ENCODE measurements at places on chromosomes 1 and 21.

- DNase-seq = no peak
Observed at GRCh38 chr1:92563457-92564216, 76.9 kb upstream of the GFI1 start.

- no peak for DNase-seq
Observed at GRCh38 chr1:68979891-68980290, 483.0 kb upstream of the DEPDC1 start.

DNA sequence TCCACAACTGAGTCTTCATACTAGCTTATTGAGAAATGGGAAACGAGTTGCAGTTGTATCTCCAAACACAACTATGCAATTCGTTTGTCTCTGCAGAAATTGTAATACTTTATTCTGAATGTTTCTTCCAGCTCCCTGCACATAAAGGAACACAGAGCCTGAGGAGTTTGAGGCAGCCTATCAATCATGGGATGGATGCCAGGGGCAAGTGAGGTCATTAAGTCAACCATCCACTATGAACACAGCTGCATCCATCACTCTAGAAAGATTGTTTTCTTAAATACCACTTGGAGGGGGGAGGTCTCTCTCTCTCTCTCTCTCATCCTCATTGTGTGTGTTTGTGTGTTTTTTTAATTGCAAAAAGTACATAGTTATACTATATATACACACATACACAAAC, 2.9 kb upstream of the PSMB2 start:
- no peak for DNase-seq

DNA sequence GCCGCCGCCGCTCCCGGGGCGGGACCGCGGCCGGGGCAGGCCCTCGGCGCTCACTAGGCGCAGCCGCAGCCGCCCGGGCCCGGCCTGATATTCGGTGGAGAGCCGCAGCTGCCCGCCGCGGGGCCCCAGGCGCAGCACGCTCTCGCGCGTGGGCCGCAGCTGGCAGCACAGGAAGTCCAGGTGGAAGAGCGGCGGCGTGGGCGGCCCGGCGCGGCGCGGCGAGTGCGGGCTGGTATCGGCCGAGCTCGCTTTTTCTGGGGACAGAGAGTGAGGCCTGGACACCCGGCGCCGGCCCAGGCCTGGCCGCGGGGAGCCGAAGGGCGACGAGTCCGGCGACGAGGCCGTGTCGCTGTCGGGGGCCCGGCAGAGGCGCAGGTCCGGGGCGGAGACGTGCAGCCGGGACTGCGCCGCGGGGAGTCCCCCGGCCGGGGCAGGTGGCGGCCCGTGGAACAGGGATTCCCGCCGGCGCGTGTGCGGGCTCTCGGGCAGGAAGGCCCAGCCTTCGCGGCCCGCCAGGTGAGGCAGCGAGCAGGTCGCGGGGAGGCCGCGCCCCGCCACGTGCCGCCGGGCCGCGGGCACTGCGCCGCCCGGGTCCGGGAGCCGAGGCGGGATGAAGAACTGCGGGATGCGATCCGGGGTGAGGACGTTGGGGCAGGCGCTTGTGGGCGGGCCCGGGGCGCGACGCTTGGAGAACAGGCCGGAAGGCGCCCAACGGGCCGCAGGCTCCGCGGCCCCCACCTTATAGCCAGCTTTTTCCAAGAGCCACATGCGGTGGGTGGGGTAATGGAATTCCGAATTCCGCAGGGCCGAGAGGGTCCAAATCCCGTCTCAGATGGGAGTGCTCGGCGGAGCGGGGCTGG, 1.2 kb downstream of the C2CD4D start:
- no peak for DNase-seq

GRCh38 chr21:20026543-20026942, 971.7 kb upstream of the NCAM2 start:
- DNase-seq = no peak

GRCh38 chr1:220791285-220791684, 4.6 kb downstream of the MTARC1 start:
- DNase-seq = no peak

GRCh38 chr1:78091215-78091813, 45.5 kb downstream of the GIPC2 start:
- no peak for DNase-seq

GRCh38 chr1:216306830-216307229, 116.4 kb downstream of the USH2A start:
- DNase-seq = no peak

DNA sequence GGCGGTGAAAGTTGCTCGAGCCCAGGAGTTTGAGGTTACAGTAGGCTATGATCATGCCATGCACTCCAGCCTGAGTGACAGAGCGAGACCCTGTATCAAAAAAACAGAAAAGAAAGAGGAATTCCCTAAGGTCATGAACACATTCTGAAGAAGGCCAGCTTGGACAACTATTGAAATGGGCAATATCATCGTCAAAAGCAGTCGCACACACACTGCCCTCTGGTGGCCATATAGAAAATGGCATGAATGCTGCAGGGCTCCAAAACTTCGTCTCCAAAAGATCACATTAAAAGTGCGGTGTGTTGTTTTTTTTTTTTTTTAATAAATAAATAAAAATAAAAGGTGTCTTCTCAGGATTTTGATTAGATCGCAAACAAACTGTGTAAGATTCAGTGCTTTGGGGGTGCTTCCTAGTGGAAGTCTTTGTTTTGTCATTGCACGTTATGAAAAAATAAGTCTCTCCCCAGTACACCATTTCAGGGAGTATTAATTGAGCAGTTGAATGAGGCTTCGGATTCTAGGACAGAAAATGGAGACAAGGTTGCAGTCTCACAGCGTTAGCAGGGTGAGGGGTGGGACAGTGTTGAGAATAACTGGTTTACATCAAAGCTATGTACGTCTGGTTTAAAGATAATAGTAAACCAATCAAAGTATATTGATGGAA, 87.5 kb upstream of the FMN2 start:
- DNase-seq = no peak

DNA sequence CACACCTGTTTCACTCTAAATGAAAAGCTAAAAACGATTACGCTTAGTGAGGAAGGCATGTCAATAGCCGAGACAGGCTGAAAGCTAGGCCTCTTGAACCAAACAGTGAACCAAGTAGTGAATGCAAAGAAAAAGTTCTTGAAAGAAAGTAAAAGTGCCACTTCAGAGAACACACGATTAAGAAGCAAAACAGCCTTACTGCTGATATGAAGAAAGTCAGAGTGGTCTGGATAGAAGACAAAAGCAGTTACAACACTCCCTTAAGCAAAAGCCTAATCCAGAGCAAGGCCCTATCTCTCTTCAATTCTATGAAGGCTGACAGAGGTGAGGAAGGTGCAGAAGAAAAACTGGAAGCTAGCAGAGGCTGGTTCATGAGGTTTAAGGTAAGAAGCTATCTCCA, 130.7 kb downstream of the SIPA1L2 start:
- no peak for DNase-seq

- no peak for DNase-seq
Observed at GRCh38 chr1:115560027-115560426, 81.7 kb upstream of the VANGL1 start.

DNA sequence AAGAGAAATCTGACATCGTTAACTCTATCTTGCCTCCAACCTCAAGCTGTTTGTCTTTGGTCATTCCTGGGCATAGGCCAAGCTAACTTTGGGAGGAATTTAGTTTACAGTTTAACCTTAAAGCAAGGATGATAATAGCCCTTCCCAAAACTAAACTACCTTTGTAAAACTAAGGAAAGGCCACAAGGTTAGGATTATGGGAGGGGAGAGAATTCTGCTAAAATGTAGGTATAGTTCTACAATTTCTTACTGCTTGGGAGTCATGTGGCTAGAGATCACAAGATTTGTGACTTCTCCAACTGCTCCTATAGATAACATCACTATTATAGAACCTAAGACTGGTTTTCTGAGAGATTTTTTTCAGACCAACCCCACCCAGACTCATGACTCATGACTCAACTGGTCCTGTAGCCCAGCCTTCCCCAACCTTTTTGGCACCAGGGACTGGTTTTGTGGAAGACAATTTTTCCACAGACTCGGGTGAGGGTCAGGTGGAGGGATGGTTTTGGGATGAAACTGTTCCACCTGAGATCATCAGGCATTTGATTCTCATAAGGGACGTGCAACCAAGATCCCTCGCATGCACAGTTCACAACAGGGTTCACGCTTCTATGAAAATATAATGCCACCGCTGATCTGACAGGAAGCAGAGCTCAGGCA, 70.7 kb upstream of the MUTYH start:
- no peak for DNase-seq

- DNase-seq = no peak
Observed at GRCh38 chr1:210700511-210700910, 371.8 kb downstream of the HHAT start.

Data from activated effector memory CD4-positive, alpha-beta T cell treated with Interleukin-2 at 50 U/mL for 16 hours (primary cell).